ENCODE measurements at places on chromosomes 2 and 18.

DNA sequence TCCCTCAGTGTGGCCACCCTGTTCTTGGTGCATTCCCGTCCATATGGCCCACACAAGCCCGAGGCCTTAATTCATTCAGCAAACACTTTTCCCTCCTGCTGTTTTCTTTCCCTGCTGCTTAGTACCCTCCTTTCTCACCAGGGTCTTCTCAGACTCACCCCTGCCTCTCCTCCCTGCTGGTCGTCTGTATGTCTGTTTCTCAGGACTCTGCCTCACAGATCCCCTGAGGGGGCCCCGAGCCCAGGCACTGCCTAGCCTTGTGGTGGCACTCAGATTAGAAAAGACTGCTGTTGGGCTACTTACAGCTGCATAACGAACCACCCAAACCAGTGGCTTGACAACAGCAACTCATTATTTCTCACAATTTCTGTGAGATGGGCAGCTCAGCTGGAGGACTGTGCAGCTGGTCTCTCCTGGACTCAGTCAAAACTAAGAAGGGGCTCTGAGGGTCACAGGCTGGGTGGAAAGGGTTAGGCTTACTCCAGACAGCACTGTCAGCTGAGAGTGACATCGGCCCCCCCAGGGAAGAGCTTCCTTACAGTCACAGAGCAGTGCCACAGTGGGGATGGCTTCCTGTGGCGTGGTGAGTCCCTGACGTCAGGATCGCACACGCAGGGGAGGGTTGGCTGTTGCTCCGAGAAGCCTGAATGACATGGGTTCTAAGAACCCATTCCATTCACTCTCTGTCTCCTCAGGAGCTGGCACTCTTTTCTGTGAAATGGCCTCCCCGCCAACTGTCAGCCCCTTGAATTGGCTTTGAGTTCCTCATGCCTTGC, 139.0 kb downstream of the UXS1 start:
- no peak for DNase-seq

DNA sequence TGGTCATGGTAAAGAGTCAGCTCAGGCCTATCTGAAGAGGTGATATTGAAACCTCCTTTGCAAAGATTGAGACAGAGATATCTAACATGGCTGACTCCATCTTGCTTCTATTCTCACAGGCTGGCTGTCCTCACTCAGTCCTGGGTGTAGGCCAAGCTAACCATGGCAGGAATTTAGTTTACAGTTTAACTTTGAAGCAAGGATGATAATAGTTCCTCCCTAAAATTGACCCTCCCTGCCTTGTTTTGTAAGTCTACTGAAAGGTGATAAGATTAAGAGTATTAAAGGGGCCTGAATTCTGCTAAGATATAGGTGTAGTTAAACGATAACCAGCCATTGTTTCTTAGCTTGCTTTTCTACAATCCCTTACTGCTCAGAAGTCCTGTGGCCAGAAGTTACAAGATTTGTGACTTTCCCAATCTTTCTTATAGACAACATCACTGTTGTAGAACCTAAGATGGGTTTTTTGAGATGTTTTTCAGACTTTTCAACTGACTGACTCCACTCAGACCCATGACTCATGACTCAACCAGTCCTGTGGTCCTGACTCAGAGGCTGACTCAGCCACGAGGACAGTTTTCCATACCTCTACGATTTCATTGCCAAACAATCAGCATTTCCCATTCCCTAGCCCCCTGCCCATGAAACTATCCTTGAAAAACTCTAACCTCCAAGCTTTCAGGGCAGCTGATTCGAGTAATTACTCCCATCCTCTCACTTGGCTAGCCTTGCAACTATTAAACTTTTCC, 195.7 kb upstream of the SESTD1 start:
- no peak for DNase-seq

- DNase-seq, result no peak
Measured at GRCh38 chr2:162607915-162608314, 230.7 kb downstream of the KCNH7 start.

DNA sequence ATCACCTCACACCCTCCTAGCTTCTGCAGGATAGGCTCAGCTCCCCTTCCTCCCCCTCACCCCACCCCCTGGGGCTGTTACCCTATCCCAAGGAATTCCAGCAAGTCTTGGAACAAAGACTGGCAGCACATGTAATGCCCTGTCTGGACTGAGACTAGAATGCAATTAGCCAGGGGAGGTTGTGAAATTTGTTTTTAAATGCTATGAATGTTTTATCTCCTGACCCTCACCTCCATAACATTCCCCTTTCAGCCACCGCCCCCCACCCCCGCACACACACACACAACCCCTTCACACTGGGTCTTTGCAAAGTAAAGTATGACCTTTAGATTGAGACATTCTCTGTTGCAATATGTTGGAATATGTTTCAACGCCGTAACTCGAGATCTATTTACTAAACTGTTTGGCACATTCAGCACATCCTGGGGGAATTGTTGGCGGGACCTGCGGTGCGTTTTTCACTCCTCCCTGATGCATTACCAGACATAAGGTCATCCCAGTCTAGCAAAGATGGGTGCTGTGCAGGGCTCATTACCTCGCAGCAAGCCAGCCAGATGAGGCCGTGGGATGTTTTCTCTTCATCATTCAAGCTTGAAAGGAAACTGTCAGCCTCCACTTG, 290.7 kb upstream of the SLC14A2 start:
- no peak for DNase-seq

GRCh38 chr2:172614932-172615331, 59.0 kb downstream of the PDK1 start:
- DNase-seq, result no peak

- peak; percentile 17 for DNase-seq
Measured at GRCh38 chr2:12050396-12050795, 304.0 kb downstream of the LPIN1 start.

GRCh38 chr2:169330555-169331198, 31.7 kb downstream of the LRP2 start:
- no peak for DNase-seq

DNA sequence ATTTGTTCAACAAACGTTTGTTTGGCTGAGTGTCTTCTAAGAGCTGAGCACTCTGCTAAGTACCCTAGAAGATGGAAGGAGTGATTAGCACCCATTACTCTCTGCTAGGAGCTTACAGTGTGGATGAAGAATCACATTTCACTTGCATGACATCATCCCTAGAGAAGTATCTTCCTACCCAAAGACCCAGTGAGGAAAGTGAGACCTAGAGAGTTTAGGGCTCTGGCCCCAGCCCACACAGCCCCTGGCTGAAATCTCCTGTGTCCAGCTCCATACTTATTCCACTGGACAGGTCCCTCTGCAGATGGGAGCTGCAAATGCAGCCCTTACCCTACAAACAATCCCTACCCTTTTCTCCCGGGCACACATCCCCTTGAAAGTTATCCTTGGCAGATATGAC, 26.8 kb upstream of the EPAS1 start:
- DNase-seq, result no peak

- no peak for DNase-seq
Measured at GRCh38 chr18:13374468-13375301, 156.1 kb downstream of the LDLRAD4 start.

DNA sequence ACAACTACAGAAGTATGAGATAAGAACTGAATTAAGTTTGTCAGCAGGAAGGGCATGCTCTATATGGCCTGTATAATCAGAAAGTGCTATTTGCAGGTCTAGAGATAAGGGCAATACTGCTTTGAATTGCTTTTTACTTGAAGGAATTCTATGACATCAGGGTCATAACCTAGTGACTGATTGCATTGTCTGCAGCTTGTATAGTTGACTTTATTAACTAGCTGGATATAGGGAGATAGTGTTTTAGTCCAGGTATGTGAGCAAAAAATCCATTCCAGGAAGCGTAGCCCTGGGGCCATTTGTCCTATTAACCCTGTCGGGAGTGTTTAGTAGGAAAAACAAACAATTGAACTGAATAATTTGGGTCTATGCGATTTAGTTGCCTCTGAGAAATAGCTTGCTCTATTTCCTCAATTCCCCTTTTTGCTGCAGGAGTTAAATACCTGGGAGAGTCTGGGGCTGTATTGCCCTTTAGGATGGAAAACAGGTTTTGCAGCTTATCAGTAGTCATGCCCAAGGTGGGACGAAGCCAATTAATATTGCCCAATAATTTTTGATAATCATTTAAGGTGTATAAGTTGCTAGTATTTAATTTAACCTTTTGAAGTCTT, 30.0 kb downstream of the HTR2B start:
- DNase-seq, result no peak

GRCh38 chr2:56047136-56047535, 123.6 kb upstream of the EFEMP1 start:
- DNase-seq, result no peak

GRCh38 chr2:177740700-177741099, 331.9 kb downstream of the PDE11A start:
- DNase-seq, result no peak

GRCh38 chr2:70837980-70838925, 2.6 kb upstream of the CD207 start:
- no peak for DNase-seq

GRCh38 chr2:170742896-170743529, 27.2 kb upstream of the ERICH2 start:
- no peak for DNase-seq

GRCh38 chr18:64100116-64100922, 48.6 kb downstream of the LINC00305 start:
- DNase-seq, result no peak

DNA sequence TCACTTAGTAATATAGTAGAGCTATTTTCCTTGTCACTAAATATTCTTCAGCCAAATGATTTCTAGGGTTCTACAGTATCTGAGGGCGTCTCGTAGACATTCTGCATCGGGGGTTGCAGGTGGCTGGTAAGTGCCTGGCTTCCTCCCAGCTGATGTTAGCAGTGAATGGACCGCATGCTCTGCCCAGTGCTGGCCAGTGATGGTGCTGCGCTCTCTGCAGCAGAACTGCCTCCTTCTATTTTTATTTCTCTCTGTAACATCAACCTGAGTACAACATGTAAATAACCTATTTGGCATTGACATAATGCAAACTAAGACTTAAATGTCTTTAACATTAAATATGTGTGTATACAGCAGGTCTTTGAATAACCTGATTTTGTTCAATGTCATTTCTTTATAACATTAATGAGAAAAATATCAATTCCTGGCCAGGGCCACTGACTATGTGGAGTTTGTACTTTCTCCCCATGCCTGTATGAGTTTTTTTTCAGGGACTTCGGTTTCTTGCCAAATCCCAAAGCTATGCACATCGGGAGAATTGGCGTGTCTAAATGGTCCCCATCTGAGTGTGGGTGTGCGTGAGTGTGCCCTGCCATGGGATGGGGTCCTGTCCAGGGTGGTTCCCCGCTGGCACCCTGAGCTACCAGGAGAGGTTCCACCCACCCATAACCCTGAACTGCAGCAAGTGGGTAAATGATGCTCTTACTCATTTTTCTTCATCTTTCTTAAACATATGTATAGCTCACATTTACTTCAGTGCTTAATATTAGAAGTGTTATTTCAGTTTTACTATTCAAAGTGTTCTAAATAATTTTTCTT, 278.2 kb upstream of the EPAS1 start:
- no peak for DNase-seq

- DNase-seq, result no peak
Measured at GRCh38 chr2:222423632-222424275, 589 bp upstream of the SGPP2 start.

- no peak for DNase-seq
Measured at GRCh38 chr2:44004735-44005602, 9.2 kb upstream of the LRPPRC start.

GRCh38 chr2:218138047-218138446, 12.2 kb downstream of the CXCR2 start:
- DNase-seq, result no peak

DNA sequence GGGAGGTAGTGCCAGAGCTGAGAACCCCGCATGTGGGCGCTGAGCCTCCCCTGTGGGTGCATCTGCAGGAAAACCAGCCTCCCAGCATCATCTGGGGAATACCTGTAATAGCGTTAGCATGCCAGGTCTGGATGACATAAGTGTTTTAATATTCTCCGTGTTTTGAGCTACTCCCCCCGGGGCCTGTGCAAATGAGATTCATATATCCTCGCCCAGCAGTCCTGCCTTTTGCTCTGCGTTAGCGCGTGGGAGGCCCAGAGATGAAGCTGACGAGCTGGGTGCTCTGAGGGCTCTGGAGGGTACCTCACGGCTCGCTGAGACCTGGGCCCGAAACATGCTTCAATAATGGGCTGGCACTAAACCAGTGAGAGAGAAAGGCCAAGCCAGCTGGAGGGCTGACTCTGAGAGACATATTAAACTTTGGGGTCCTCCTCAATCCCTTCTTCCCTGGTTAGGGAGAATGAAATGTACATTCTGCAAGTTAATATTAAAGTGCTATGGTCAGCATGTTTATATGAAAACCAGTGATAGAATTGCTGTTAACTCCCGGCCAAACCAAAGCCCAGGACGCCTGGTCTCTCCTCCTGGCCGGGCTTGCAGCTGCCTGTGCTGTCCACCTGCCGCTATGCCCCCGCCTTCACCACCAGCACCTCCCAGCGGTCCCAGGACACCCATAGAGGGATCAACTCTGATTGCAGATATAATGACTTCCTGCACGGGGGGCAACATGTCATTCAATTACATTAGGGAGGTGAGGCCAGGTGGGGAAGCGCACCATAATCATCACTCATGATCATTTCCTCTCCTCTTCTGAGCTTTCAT, 77.0 kb downstream of the EDAR start:
- DNase-seq, result no peak

- DNase-seq, result no peak
Measured at GRCh38 chr18:9876212-9876866, 9.4 kb upstream of the TXNDC2 start.

GRCh38 chr2:207318181-207318628, 152.5 kb upstream of the KLF7 start:
- no peak for DNase-seq

- no peak for DNase-seq
Measured at GRCh38 chr2:215511454-215512346, 75.8 kb upstream of the FN1 start.

DNA sequence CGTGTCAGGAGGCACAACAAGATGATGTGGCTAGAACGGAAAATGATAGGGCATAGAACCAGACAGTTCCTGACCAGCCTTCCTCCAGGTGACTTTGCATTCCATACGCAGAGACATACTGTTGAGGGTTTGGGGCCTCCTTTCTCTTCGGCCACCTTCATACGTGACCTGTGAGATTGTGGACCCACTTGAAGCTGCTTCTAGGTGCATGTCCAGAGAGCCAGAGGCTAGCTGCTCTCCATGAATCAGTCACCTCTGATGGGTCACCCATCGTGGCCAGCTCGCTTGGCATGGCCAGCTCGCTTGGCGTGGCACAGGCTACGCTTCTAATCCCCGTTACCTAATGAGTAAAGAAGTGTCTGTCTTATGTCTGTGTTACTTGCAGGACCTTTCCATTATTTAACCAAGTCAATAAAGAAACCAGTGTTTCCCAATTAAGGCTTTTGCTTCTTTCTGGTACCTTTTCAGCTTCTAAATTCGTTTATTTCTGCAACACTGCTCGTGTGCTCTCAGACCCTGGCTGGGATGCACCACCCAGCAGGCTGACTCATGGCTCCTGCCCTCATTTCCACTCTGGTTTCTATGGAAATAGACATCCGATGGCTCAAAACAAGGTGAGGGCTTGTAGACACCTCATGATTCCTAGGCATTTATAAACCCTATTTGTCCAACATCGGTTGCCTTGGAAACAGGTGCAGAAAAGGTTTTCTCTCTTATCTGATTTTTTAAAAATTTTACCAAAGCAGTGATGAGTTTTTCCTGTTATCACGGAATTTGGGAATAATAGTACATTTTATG, 86.7 kb upstream of the B3GNT7 start:
- no peak for DNase-seq

All from GDM1 (cell line).